ENCODE measurements at places on chromosomes 7 and 10. TPM values are rescaled to one million over a fixed set of nuclear protein-coding genes. Genes with fewer than 3 reads are reported as not detected.

GRCh38 chr10:128854963-128855362, 612.1 kb upstream of the MGMT start:
- no peak for DNase-seq

DNA sequence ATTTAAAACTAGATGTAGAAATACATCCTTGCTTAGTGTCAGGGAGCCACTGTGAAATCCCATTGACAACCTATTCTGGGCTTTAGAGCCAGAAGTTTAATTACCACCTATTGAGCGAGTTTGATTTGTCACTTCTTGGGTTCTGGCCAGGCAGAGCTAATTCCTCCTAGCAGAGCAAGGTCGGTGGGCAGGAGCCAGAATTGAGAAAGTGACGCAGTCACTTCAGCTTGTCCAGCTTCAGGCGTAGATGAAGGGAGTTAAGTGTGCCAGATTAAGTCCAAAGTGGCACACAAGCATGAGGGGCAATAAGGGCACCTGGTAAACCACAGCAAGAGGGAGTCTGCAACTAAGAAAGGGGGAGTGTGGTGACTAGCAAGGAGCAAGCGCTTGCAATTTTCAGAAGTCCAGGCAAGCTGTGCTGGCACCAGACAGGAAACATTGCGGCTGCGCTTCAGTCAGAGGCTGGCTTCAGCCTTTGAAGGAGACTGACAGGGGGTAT, 119.4 kb downstream of the ST7 start:
- DNase-seq, result no peak

DNA sequence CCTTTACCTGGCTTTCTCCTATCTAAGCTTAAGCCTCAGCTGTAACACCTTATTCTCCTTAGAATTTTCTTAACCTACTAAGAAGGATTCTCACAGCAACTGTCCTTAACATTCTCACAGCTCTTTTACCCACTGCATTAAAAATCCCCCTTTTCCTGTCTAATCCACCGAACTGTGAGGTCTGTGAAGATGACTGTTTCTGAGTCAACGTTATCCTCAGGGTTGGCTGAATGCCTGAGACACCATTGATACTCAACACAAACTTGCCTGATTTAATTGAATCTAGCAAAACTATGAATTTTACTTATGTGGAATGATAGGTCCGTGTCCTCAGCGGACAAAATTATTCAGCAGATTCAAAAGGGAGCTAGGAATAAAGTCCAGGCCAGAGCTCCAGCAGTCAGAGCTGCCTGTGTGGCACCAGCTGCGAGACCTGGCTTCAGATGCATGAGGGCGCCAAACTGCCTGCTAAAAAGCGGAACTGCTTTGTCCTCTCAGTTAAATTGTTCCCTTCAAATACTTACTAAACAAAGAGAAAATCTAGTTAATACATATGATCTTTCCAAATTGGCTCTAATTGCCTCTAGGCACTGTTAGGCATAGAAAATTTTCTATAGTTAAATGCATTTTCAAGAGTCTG, 33.4 kb upstream of the VWDE start:
- DNase-seq, result no peak

DNA sequence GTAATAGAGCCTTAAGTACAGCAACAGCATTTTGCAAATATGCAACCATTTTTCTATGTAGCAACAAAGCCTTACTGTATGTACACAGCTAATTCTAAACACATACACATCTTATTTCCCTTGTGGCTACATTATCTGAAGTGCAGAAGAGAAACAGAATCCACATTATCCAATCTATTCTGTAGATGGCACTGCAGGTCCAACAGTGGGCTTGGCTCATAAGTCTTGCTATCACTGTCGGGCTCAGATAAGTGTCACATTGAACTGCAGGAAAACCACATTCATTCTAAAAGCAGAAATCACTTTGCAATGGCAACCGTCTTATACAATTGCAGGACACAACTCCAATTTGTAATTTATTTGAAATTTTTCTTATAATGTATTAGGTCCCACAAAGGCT, 109.8 kb upstream of the NOBOX start:
- no peak for DNase-seq

DNA sequence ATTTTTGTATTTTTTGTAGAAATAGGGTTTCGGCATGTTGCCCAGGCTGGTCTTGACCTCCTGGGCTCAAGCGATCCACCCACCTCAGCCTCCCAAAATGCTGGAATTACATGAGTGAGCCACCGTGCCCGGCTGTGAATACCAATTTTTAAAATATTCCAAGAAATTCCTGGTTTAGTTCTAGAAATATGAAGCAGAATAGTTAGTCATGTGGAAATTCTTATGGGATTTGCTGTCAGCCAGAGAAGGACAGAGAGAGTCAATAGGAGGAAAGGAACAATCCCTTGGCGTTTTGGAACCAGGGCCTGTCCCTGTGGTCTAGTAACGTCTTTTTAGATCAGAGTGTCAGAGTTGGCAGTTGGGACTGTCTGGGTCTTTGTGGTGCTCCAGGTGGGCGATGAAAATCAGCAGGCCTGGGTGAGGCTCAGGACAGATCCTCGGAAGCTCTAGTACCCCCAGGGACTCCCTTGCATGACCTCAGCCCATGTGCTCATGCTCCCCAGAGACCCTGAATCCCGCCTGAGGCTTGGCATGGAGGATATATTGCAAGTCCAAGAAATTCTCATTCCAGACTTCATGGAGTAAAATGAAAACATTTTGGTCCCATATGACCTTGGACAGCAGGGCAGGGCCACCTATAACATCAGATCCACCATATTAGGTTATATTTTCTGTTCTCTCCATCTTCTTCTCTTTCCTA, 7.8 kb downstream of the NODAL start:
- DNase-seq, result no peak

The GRB10 gene
- 18.8 TPM for total RNA-seq

DNA sequence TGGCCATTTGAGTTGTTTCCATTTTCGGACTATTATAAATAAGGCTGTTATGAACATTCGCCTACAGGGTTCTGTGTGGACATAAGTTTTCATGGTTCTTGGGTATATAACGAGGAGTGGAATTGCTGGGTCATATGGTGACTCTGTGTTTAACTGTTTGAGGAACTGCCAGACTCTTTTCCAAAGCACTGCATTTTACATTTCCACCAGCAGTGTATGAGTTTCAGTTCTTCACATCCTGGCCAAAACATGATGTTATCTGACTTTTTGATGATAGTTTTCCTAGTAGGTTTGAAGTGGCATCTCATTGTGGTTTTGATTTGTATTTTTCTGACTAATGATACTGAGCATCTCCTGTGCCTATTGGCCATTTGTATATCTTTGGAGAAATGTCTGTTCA, 5.4 kb downstream of the SUV39H2 start:
- no peak for DNase-seq

GRCh38 chr7:85749696-85750453, 563.0 kb upstream of the SEMA3D start:
- DNase-seq, result no peak

The TAS2R39 gene
- not detected for total RNA-seq

DNA sequence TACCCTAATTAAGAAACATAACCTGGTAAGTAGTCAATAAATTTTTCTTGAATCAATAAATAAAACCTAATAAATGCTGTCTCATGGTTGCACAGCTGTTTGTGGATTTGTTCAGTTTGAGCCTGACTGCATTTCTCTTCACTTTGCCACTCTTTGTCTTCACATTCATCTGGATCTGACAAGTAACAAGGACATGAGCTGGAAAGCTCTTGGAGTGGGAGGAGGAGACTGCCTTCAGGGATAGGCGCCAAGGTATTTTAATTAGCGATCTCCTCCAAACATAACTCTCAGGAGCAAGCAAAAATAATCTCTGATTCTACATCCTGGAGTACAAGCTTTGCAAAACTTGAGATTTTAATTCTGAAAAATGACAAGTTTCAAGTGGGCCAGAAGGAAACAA, 251.0 kb downstream of the BMPER start:
- no peak for DNase-seq

The SH2D4B gene
- 0.07 TPM for total RNA-seq

- DNase-seq, result no peak
Observed at GRCh38 chr10:97128039-97128492, 57.7 kb downstream of the SLIT1 start.

The TAS2R4 gene
- 1.00 TPM for total RNA-seq

DNA sequence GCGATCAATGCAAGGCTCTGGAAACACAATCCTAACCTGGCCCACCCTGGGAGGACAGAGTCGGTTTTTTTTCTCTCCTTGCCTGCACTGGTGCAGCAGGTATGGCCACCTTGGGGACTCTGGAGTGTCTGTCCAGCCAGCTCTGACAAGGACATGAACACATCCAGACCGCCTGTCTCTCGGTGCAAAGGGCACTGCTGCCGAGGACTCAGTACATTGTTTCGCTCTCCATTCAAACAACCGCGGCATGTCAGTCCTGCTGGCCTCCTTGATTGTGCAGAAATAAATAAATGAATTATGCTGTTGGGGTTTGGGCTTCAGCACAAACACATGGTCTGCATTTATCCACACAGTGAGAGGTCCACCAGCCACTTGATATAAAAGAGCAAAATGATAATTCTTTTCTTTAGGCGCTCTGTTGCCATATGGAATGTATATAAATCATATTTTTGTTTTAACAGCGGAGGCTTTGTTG, 565.2 kb downstream of the KCNMA1 start:
- DNase-seq, result no peak

- no peak for DNase-seq
Observed at GRCh38 chr7:155988416-155988815, 176.2 kb upstream of the SHH start.

DNA sequence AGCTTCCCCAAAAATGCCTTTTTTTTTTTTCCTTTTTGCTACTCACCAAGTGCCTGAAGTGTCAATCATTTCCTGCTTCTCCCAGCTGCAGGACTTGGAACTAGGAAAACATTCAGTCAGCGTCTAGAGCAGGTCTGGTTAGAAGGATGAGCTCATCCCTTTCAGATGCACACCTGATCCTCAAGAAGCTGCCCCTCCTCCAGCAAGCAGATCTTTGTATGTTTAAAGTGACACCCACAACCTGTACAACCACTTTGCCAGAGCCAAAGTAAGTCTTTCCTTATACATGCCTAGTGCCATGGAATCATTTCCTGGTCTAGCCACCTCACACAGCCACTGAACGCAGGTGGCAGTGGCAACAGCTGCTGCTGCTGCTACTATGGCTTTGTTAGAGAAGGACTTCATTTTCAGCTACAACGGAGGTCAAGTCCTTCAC, 10.4 kb upstream of the USP54 start:
- DNase-seq, result no peak

- no peak for DNase-seq
Observed at GRCh38 chr7:140638173-140638791, 2.3 kb downstream of the DENND2A start.

The OR2A12 gene
- total RNA-seq, result not detected

DNA sequence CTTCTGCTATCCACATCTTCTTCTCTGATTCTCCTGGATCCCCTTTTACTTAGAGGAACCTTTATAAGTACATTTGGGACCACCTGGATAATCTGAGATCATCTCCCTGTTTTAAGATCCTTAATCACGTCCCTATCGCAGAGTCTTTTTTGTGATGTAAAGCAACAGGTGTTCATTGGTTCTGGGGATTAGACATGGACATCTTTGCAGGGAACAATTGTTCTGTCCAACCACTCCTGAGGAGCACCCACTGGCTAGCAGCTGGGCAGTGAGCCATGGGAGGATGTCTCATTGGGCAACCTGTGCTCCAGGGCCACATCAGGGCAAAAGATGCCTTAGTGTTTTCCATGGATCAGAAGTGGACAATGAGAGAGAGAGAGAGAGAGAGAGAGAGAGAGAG, 56.0 kb downstream of the ZNF800 start:
- no peak for DNase-seq

The MET gene
- total RNA-seq, result 34.2 TPM

The AKR1C4 gene
- total RNA-seq, result 2.0 TPM

- no peak for DNase-seq
Observed at GRCh38 chr7:157745721-157746709, 409.2 kb downstream of the DNAJB6 start.

The FKBP6 gene
- not detected for total RNA-seq

- DNase-seq, result no peak
Observed at GRCh38 chr10:110425684-110426293, 71.9 kb upstream of the DUSP5 start.

DNA sequence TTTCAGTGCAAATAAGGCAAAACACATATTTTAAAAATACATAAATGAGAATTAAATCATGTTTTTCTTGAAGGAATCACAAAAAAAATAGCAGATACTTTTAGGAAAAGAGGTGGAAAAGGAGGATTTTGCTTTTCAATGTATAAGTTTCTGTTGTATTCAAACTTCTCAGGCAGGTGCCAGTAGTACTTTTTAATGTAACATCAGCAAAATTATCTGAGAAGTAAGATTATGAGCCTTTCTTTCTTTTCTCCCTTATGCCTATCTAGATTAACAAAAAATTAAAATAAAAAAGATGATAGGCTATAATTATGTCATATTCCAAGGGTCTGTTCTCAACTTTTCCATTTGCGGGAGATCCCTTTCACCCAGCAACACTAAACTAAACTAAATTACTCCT, 2.6 kb downstream of the DRGX start:
- no peak for DNase-seq

GRCh38 chr10:24494236-24494635, 229.5 kb downstream of the ARHGAP21 start:
- DNase-seq, result no peak

GRCh38 chr7:40899636-40900507, 765.1 kb downstream of the SUGCT start:
- no peak for DNase-seq

DNA sequence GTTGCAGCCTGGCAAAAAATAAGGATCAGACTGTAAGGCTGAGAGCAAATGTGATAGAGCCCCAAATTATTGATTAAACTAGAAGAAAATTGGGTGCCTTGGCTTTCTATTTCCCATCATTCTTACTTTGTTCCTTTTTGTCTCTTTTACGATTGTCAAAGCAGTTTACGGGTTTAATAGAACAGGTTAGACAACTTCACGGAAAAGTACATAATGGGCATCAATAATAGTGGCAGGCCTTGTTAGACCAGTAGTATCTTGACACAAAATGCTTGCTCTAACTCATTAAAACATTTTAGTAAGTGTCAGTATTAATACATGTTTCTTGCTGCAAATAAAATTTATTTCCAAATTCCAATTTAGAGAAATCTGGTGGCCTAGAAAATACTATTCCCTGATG, 14.5 kb upstream of the GGCT start:
- DNase-seq, result no peak

- DNase-seq, result no peak
Observed at GRCh38 chr7:92647011-92647625, 56.9 kb upstream of the FAM133B start.

The FGFR2 gene
- 68.8 TPM for total RNA-seq

DNA sequence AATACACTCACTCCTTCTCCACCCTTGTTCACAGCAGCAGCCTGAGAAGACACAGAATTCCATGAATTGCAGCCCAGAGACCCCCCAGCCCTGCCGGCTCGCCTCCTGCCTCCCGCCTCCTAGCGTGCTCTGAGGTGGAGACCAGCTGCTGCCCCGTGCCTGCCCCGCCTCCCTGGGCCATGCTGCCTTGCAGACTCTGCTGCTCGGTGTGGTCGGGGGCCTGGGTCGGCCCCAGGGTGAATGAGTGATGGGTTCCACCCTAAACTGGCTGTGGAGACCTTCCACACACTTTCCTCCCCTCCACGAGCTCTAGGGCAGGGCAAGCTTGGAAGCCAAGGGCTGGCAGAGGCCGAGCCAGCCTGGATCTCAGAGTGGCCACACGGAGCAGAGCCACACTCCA, 479.3 kb downstream of the DNAJB6 start:
- DNase-seq, result no peak

The OPALIN gene
- not detected for total RNA-seq

- DNase-seq, result no peak
Observed at GRCh38 chr10:88114368-88114767, 250.9 kb downstream of the PTEN start.

Measured in type B pancreatic cell (in vitro differentiated cells).